Left forelimb (tissue), 1 donor: ENCODE measurements at places on chromosomes 5 and 9.

DNA sequence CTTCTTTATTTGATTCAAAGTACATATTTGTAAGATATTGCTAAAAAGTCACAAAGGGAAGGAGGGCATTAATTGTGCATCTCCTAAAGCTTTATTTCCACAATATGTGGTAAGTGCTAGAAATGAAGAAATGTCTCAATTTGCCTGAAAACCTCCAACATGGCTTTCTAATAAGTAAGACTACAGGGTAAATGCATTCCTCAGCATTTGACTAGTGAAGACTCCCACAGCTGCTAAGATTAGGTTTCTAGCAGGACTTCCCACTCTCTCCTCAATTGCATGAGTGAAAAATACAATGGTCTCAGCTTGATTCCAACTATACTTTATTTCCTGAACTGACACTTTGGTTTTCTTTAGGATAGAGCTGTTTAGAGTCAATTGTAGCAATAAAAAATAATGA lies 162.1 kb downstream of the ELAVL2 start:
- no peak for DNase-seq

DNA sequence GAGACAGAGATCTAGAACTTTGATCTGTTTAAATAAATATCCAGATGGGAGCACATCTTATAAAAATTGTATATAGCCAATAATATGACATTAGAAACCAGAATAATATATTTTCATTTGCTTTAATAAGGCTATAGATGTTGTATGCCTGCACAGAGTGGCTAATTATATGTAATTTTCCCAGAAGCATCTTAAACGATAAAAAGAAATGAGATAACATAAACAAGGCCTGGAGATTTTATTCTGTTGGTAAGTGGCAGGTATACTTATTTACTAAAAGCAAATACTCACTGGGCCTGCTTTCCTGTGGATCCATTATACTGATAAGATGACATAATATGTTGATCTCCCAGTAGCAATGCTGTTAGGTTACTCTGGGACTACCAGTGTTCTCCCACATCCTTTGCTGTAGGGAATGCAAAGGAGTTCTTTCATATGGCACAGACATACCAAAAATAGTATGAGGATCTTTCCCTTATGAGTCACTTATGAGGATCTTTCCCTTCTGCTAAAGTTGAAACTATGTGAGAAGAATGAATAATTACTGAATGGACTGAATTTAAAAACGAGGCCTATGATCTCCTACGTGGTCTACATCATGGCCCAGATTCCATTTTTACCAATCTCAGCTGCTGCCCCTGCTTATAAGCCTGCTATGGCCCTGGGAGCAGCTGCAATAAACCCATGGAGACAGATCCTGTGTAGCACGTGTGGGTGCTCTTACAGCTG lies 112.1 kb downstream of the NUDT12 start:
- DNase-seq, result no peak

- no peak for DNase-seq
Observed at GRCh38 chr9:34403554-34404380, 27.1 kb upstream of the MYORG start.

GRCh38 chr9:37938121-37938891 lies 34.4 kb upstream of the SLC25A51 start:
- DNase-seq, result no peak

GRCh38 chr9:20783057-20784038 lies 99.3 kb downstream of the FOCAD start:
- DNase-seq, result no peak

DNA sequence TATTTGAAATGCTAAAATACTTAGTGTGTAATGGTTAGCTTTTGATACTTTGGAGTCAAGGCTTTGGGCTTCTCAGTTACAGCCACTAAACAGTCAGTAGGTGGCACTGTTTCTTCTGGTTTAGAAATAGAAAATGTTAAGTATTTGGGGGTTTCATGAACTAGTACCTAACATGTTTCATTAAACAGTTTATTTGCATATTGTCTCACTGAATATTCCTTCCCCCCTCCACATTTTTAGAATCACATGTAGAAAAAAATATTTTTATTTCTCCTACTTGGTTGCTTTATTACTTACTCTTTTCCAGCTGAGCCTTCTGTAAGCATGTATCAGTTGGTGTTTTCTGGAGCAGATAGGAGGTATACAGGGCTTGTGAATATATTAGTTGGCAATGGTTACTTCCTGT lies 48.0 kb downstream of the IPO11 start:
- DNase-seq, result no peak

DNA sequence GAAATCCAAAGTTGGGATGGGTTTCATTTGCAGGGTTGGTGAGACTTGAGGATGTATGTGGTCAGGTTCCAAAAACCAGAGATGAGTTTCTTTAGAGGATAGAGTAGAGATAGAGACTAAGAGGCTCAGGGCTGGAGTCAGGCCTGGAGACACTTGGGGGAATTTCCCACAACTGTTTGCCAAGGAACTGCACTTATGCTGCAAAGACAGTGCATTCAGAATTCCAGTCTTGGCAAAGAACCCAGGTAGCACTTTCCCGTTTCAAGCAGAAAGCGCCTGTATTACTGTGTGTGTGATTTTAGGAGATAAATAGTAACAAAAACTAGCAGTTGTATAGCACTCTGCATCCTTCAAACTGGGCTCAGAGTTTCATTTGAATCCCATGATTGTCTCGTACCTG lies 55.4 kb downstream of the SNCAIP start:
- DNase-seq, result no peak

DNA sequence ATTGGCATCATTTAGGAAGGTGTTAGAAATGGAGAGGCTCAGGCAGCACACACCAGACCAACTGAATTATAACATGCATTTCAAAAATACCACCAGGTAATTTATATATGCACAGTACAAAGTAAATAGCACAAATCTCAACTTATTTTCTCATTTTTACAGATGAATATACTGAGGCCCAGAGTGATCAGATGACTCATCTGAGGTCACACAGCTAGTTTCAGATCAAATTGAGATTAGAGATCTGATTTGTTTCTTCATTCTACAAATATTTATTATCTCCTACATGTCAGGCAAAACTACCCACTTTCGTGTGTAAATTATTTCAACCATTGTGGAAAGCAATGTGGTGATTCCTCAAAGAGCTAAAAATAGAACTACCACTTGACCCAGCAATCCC lies 507.1 kb downstream of the TLE4 start:
- DNase-seq, result no peak

DNA sequence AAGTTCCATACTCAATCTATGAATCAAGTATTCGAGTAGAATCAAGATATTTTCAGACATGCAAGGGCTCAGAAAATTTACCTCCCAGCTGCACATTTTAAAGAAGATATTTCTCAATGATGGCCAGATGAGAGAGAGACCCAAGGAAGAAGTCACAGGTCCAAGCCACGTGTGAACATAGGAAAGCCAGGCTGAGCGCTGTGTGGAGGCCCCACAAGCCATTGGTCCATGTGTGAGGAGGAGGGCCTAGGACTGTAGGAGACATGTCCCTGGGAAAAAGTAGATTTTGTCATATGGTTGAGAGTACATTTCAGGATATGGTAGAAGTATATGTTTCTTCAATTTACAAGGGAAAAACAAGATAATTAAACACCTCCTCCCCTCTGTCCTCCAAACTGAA lies 115.8 kb upstream of the RPS23 start:
- no peak for DNase-seq

DNA sequence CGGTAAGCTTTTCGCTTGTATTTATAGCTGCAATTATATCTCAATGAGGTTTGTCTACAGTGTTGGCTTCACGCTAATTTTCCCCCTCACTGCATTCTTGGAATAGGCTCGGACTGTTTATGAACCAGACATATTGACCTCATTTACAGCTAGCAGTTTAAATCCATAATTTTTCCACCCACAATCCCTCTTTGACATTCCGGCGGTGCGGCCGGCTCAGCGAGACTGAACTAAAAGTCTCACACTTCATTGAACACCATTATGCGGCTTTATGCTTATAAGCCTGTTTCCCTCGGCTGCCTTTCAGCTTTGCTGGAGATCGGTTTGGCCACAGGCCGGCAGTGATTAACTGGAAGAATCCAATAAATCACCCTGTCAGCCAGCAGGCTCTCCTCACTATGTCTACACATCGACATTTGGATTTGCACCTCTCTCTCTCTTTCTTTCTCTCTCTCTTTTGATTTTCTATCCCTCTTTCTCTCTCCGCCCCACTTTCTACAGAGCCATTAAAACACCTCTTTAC lies 315.0 kb upstream of the TLE4 start:
- no peak for DNase-seq

GRCh38 chr9:24901319-24901718 lies 355.6 kb upstream of the IZUMO3 start:
- no peak for DNase-seq

DNA sequence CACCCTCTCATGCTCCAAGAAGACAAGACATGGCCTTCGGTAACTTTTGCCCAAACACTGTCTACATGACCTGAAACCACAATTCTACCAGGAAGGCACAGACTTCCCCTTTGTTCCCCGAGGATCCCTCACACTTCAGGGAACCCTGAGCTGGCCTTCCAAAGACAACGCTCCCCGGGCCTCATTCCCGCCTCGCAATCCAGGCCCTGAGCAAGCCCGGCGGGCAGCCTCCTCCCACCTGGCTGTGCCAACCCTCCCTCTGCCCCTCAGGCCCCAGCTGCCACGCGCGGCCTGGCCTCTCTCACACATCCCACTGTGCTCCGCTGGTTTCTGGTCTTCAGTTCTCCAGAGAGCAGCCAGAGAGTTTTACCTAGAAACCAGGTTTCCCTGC lies 7.3 kb downstream of the QSOX2 start:
- no peak for DNase-seq

DNA sequence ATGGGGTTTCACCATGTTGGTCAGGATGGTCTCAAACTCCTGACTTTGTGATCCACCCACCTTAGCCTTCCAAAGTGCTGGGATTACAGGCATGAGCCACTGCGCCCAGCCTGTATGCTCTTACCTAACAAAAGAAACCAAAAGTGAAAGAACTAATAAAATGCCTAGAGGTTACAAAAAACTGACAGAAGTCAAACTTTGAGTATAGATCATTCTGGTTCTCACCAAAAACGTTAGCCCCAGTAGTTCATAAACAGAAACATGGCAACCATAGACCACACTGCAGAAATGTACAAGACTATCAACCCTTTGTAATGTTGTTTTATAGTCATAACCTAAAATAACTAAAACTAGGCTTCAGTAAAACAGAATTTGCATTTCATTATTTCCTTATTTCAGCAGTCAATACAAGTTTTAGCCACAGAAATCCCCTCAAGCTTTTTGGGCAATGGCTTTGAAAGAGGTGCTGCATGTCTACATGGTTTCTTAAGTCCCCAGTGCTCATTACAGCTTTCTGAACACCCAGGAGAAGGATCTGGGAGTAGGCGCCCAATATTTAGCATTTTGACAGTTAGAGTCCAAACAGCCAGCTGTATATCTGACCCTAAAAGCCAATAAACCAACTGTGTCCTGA lies 72.5 kb downstream of the EPB41L4A start:
- no peak for DNase-seq

GRCh38 chr9:16964228-16964627 lies 93.8 kb upstream of the BNC2 start:
- DNase-seq, result no peak

DNA sequence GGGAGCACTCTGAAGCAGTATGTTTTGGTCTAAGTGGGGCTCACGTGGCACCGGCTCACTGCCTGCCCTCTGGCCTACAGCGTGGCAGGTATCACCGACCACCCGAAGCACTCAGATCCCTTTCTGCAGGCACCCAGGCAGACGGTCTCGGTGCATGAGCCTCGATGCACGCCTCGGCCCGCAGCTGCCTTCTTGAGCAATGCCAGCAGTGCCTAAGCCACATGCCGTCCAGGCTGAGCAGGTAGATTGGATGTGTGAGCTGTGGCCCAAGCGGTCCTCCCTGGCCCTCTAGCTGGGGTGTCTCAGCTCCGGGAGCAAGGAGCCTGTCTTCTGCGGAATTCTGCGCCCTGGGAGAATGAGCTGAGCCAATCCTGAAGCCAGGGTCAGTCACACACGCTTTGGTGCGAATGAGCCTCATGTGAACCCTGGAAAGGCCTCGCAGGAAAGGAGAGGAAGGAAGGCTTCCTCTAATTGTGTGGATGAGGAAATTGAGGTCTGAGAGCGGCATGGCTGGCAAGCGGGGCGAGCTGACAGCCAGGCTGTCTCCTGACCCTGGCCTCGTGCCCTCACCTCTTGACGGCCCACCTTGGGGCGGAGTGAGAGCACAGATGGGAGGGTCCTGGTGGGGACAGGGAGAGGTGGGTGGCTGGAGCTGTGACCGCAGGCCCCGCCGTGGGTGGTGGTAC lies 14.4 kb downstream of the RXRA start:
- no peak for DNase-seq

GRCh38 chr5:81134066-81134465 lies 99.1 kb upstream of the CKMT2 start:
- DNase-seq, result no peak

- DNase-seq, result no peak
Observed at GRCh38 chr5:80076131-80077050, 41.2 kb downstream of the THBS4 start.

GRCh38 chr9:134384811-134385479 lies 58.7 kb downstream of the RXRA start:
- no peak for DNase-seq

GRCh38 chr5:108830705-108831276 lies 83.1 kb downstream of the FER start:
- DNase-seq, result no peak

- DNase-seq, result no peak
Observed at GRCh38 chr9:130089141-130089540, 35.4 kb downstream of the GPR107 start.

DNA sequence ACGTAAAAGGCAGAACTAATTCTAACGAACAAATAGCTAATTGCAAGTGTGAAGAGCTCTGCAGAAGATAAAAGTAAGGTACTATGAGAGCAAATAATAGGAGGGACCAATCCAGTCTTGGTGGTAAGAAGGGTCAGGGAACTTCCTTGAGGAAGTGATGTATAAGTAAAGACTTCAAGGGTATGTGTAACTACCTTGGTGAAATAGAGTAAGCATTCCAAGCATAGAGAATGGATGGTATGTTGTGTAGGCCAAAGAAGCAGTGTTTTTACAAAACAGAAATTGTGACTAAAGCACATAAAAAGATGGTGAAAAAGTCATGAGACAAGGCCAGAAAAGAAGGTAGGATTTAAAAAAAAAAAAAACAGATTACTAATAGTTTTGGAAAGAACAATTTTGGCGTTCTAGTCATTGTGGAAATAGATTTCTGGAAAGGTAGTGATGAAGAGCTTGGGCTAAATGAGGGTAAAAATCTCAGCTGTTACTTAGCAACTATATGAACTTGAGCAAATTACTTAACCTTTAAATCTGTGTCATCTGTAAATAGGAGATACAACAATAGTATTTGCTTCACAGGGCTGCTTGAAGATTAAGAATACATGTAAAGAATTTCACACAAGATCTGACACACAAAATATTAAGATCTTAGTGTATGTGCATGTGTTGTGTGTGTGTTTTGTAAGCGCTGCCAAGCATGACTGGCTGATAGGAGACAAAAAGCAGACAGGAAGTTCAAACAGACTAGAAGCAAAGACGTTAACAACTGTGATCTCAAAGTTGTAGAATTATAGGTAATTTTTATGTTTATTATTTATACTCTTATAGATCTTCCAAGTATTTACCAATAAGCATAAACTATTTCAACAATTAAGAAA lies 73.5 kb downstream of the NR6A1 start:
- no peak for DNase-seq
